ENCODE measurements at places on chromosomes 12 and 14.

GRCh38 chr14:79670811-79671210 lies 540.5 kb downstream of the DIO2 start:
- ATAC-seq, result no peak

- no peak for ATAC-seq
Measured at GRCh38 chr14:65074449-65075150, 27.7 kb downstream of the MAX start.

DNA sequence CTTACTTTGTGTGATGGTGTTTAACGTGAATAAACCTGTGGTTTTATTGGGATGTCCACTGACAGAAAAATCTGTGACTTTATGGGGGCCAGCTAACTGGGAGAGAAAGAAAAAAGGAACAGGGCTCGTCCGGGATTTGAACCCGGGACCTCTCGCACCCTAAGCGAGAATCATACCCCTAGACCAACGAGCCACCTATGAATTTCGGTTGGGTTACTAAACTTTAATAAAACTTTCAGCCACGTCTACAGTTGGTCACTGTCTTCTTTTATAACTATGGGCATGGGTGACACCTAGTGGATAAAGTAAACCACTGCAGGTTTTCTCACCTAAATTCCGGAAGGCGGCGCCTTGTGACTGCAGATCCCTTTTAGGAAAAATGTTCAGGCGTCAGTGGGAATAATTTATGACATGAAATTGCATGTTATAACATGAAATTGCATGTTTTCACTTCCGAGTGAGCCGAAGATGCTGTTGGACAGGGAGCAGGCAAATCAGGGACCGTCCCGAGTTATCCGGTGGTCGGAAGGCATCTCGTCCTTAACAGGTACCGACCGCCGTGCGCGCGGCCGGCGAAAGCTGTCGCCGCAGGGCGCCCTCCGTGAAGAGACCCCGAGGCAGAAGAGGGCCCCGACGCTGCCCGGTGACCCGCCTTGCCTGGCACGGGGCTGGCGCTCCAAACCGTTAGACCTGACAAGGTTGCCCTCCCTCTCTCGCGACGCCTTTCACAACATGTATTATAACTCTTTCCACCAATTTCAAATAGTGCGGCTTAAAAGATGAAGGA lies 18.2 kb upstream of the RNASE12 start:
- ATAC-seq, result peak; percentile 18

DNA sequence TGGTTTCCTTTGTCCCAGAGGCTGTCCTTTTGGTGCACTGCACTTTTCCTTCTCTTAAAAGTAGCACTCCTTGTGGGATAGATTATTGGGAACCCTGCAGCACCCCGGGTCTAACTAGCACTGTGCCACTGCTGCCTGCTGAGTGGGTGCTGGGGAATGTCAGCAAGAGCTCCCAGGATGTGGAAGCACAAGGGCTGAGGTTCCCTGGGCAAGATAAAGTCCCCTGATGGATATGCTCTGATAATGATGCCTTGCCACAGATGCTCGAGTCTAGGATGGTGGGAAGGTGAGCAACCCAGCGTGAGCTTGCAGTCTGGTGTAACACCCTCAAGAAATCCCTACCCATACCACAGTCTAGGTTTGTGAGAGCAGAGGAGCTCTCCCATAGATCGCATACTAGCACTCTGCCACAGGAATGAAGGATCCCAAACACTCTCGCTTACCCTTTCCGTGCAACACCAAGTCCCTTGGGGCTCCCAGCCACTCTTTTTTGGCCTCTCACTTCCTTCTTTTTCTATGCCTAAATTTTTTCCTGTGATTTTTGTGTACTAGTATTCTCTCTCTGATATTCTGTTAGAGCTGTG lies 32.6 kb downstream of the USP15 start:
- no peak for ATAC-seq

GRCh38 chr14:32233260-32233659 lies 30.2 kb upstream of the RNU6-8 start:
- ATAC-seq, result no peak

GRCh38 chr14:79443602-79444001 lies 767.7 kb downstream of the DIO2 start:
- ATAC-seq, result no peak

DNA sequence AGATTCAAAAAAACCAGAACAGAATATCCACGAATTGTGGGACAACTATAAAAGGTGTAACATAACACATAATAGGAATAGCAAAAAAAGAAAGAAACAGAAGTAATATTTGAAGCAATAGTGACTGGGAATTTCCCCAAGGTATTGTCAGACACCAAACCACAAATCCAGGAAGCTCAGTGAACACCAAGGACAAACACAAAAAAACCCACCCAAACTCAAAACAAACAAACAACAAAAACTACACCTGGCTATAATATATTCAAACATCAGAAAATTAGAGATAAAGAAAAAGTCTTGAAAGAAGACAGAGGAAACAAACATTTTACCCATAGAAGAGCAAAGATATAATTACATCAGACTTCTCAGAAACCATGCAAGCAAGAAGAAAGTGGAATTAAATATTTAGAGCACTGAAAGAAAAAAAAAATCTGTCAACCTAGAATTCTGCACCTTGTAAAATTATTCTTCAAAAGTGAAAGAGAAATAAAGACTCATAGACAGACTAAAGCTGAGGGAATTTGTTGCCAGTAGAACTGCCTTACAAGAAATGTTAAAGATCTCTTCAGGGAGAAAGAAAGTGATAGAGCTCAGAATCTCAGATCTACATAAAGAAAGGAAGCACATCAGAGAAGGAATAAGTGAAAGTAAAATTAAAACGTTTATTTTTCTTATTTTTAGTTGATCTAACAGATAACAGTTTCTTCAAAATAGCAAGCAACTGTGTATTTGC lies 12.1 kb upstream of the HMGA2 start:
- no peak for ATAC-seq

- ATAC-seq, result no peak
Measured at GRCh38 chr12:127169321-127170181, 1097.4 kb upstream of the TMEM132C start.
